Smooth muscle cell of the coronary artery (primary cell): ENCODE measurements at places on chromosomes 3 and 15. TPM values are rescaled to one million over a fixed set of nuclear protein-coding genes. Genes with fewer than 3 reads are reported as not detected.

The GOLGA8T gene
- total RNA-seq = 0.08 TPM in 1 of 2 replicates, not detected in the other

The PRR20G gene
- total RNA-seq = not detected in 2 replicates

The PFN2 gene
- 196 and 198 TPM in 2 replicates for total RNA-seq

The C2CD4A gene
- 0.98 TPM in 1 of 2 replicates, not detected in the other for total RNA-seq

The OPA1 gene
- 58.9 and 62.5 TPM in 2 replicates for total RNA-seq

The RTP3 gene
- total RNA-seq = not detected in 2 replicates

The AP3B2 gene
- under 0.01 and 1.1 TPM in 2 replicates for total RNA-seq

The CFAP161 gene
- 0.15 TPM in 1 of 2 replicates, not detected in the other for total RNA-seq

The RETNLB gene
- total RNA-seq = not detected in 2 replicates

The ACTRT3 gene
- total RNA-seq = 3.3 and 3.5 TPM in 2 replicates

The OIP5 gene
- 2.2 TPM in 1 of 2 replicates, not detected in the other for total RNA-seq

The SCN11A gene
- total RNA-seq = under 0.01 TPM in 1 of 2 replicates, not detected in the other
